ENCODE measurements at places on chromosomes 2 and 18. TPM values are rescaled to one million over a fixed set of nuclear protein-coding genes. Genes with fewer than 3 reads are reported as not detected.
A peak's percentile ranks its signal among the peaks of the same experiment; 100 is the strongest.

GRCh38 chr2:63950414-63950813, 68.8 kb downstream of the VPS54 start:
- no peak for DNase-seq
- peaks cover 7% of the 10 kb centered on the region for H3K36me3 ChIP-seq

ACTR2 gene
- total RNA-seq = 294 TPM

- no peaks in the 10 kb centered on the region for H3K36me3 ChIP-seq
- peaks cover 4% of the 10 kb centered on the region for H3K4me1 ChIP-seq
- peak overlapping the region; percentile 22 for H3K4me3 ChIP-seq
- H3K27ac ChIP-seq = no peak overlapping the region
- H3K27me3 ChIP-seq = no peaks in the 10 kb centered on the region
Observed at GRCh38 chr2:66433945-66434678, 813 bp upstream of the MEIS1 start.

UBE2E3 gene
- total RNA-seq = 36.5 TPM

- H3K36me3 ChIP-seq = no peaks in the 10 kb centered on the region
- H3K4me3 ChIP-seq = no peak overlapping the region
- H3K27ac ChIP-seq = no peak overlapping the region
- no peak for DNase-seq
- H3K4me1 ChIP-seq = no peaks in the 10 kb centered on the region
Observed at GRCh38 chr18:48983793-48984437, 33.1 kb upstream of the SMAD7 start.

- H3K4me3 ChIP-seq = no peak overlapping the region
- DNase-seq = no peak
- H3K4me1 ChIP-seq = no peaks in the 10 kb centered on the region
- H3K27ac ChIP-seq = no peak overlapping the region
Observed at GRCh38 chr2:109052922-109053321, 63.9 kb upstream of the EDAR start.

- no peaks in the 10 kb centered on the region for H3K27me3 ChIP-seq
Observed at GRCh38 chr2:268323-268722, 3.6 kb downstream of the ACP1 start.

GRCh38 chr2:18752022-18752493, 162.7 kb upstream of the NT5C1B start:
- H3K4me3 ChIP-seq = no peak overlapping the region
- no peaks in the 10 kb centered on the region for H3K36me3 ChIP-seq
- H3K4me1 ChIP-seq = no peaks in the 10 kb centered on the region
- no peak for DNase-seq
- no peak overlapping the region for H3K27ac ChIP-seq

- no peaks in the 10 kb centered on the region for H3K4me1 ChIP-seq
- no peak overlapping the region for H3K4me3 ChIP-seq
- no peaks in the 10 kb centered on the region for H3K36me3 ChIP-seq
- no peak overlapping the region for H3K27ac ChIP-seq
Observed at GRCh38 chr18:26356045-26356785, 130.0 kb downstream of the TAF4B start.

GLI2 gene
- total RNA-seq = not detected

RASGRP3 gene
- 3.1 TPM for total RNA-seq

DNA sequence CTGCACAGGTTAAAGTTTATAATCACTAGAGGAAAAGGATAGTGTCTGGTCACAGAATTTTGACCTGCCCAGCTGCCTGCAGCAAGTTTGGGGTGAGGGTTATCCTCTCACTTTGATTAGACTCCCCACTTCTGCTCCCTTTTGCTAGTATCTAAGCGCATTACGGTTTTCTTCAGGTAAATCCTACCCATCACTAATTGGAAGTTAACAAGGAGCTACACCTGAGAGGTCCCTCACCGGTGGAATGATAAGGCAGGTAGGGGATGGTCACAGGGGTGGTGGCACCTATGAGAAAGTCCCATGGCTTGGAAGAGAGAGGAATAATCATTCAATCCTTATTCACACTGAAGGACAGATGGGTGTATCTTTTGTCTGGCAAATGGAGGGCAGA, 7.6 kb downstream of the BCL2 start:
- no peak for DNase-seq
- no peak overlapping the region for H3K27ac ChIP-seq
- no peaks in the 10 kb centered on the region for H3K36me3 ChIP-seq
- no peaks in the 10 kb centered on the region for H3K27me3 ChIP-seq
- H3K4me3 ChIP-seq = peak overlapping the region; percentile 10

DNA sequence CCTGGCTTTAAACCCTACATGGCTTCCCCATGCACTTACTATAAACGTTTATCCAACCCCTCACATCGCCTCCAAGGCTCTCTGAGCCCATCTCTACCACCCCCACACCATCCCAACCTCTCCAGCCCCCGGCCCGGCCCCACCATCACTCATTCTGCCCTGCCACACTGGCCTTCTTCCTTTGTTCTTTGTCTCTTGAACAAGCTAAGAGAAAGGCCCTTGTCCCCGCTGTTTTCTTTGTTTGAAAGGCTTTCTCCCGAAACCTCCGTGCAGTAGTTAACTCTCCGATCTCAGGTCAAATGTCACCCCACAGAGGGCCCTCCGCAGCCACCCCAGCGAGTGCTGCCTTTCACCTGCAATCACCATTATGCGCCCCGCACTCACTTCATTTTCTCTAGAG, 100.4 kb downstream of the AFF3 start:
- no peaks in the 10 kb centered on the region for H3K36me3 ChIP-seq
- no peaks in the 10 kb centered on the region for H3K27me3 ChIP-seq
- no peak for DNase-seq
- no peak overlapping the region for H3K4me3 ChIP-seq
- no peaks in the 10 kb centered on the region for H3K4me1 ChIP-seq

DNA sequence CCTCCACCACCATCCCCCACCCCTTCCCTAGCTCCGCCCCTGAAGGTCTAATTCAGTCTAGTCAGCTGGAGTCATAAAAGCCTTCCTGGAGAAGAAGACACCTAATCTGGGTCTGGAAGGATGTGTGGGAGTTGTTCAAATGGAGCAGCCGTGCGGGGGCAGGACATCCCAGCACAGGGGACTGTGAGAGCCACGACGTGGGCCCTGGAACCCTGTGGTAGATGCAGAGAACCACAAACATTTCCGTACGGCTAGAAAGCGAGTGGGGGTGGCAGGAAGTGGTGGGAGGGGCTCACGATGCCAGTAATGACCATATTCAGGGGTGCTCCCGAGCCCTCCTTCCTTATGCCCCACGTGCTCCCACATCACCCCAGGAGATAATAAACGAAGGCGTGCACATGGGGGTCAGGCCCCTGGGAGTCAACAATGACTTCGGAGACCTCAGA, 20.9 kb upstream of the COL6A3 start:
- H3K4me3 ChIP-seq = peak overlapping the region; percentile 62
- peaks cover 75% of the 10 kb centered on the region for H3K4me1 ChIP-seq
- no peaks in the 10 kb centered on the region for H3K27me3 ChIP-seq
- DNase-seq = peak; percentile 71
- H3K27ac ChIP-seq = no peak overlapping the region

- H3K4me1 ChIP-seq = no peaks in the 10 kb centered on the region
- no peak overlapping the region for H3K4me3 ChIP-seq
- H3K27me3 ChIP-seq = no peaks in the 10 kb centered on the region
Observed at GRCh38 chr2:101127319-101128056, 23.7 kb downstream of the TBC1D8 start.

GRCh38 chr2:168448980-168449379, 7.1 kb upstream of the CERS6 start:
- H3K4me3 ChIP-seq = no peak overlapping the region
- H3K27ac ChIP-seq = no peak overlapping the region
- DNase-seq = no peak
- H3K27me3 ChIP-seq = no peaks in the 10 kb centered on the region
- H3K4me1 ChIP-seq = peaks cover 31% of the 10 kb centered on the region
- no peaks in the 10 kb centered on the region for H3K36me3 ChIP-seq

POTEI gene
- total RNA-seq = not detected

DNA sequence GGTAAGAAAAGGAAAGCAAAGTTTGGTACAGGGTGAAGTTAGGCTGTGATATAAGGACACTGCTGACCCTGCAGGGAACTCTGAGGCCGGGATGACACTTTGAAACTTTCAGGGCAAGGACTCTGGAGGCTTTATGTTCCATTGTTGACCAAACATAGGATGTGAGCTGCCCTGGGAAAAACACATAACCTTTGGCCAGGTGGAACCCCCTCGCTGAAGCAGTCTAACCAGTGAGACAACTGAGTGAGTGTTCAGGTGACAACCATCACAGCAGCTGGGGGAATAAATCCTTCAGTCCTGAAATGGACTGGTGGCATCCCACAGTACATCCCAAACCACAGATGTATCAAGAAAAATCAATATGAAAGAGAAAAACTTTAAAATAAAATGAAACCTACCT, 280.9 kb upstream of the CDH2 start:
- no peak overlapping the region for H3K27ac ChIP-seq
- no peak overlapping the region for H3K4me3 ChIP-seq
- no peak for DNase-seq
- no peaks in the 10 kb centered on the region for H3K27me3 ChIP-seq
- H3K4me1 ChIP-seq = no peaks in the 10 kb centered on the region
- no peaks in the 10 kb centered on the region for H3K36me3 ChIP-seq

DNA sequence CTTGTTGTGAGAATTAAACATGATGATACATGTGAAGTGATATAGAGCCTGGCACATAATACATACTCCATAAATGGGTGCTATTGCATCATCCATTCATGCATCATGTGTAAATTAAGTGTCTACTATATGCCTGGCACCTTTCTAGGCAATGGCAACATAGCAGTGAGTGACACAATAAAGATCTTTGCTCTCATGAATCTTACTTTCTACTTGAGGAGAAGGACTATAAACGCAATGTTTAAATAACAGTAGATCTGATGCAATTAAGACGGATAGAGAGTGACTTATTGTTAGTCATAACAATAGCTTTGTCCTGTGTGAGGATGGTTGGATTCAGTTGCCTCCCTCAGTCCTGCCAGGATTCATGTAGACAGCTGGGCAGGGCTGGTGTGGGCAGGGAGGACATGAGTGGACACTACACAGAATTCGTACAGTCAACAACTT, 88.4 kb upstream of the NPAS2 start:
- H3K36me3 ChIP-seq = no peaks in the 10 kb centered on the region
- H3K4me3 ChIP-seq = no peak overlapping the region
- no peaks in the 10 kb centered on the region for H3K4me1 ChIP-seq
- no peak overlapping the region for H3K27ac ChIP-seq
- peaks cover 4% of the 10 kb centered on the region for H3K27me3 ChIP-seq
- no peak for DNase-seq

DNA sequence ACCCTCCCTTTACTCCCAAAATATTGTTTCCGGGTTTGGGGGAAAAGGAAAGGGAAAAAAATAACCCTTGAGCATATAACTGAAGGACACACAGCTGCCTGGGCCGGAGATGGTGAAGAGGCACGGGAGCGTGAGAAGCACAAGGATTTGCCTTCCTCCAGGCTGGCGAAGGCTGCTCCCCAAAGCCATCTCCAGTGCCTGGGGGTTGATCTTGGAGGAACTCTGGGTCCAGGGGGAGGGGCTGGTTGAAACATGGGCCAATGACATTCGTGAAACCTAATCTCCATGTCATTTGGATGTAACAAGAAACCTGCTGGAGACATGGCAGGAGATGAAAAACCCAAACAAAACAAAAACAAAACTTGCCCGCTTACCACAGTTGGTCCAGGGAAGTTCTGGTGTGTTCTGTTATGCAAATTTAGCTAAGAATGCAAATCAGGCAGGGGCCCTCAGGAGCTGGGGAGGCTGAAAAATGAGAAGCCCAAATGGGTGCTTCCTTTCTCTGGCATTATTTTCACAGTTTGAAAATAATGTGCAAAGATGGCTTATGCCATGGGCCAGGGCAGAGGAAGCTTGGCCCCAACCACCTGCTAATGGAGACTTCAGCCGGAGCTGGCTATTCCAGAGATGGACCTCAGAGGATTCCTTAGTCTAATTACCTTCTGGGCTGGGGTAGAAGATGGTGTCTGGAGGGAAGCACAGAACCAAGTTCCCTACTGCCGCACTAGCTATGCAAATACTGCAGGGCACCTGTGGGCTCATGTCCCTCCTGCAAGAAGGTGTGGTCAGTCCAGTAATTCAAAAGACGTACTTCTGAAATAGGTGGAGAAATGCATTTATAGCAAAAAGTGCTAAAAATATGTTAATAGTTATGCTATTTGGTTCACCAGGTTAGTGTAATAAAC, 180.9 kb downstream of the BCL2 start:
- no peak overlapping the region for H3K27ac ChIP-seq
- peaks cover 30% of the 10 kb centered on the region for H3K4me1 ChIP-seq
- H3K27me3 ChIP-seq = no peaks in the 10 kb centered on the region
- peak overlapping the region; percentile 42 for H3K4me3 ChIP-seq
- no peaks in the 10 kb centered on the region for H3K36me3 ChIP-seq

IL1RL1 gene
- total RNA-seq = 0.35 TPM

- H3K36me3 ChIP-seq = no peaks in the 10 kb centered on the region
- no peak for DNase-seq
- no peak overlapping the region for H3K27ac ChIP-seq
- no peak overlapping the region for H3K4me3 ChIP-seq
- peaks cover 22% of the 10 kb centered on the region for H3K27me3 ChIP-seq
Observed at GRCh38 chr2:240437551-240437860, 2.0 kb downstream of the GPC1 start.

CCDC74A gene
- 3.6 TPM for total RNA-seq

DNA sequence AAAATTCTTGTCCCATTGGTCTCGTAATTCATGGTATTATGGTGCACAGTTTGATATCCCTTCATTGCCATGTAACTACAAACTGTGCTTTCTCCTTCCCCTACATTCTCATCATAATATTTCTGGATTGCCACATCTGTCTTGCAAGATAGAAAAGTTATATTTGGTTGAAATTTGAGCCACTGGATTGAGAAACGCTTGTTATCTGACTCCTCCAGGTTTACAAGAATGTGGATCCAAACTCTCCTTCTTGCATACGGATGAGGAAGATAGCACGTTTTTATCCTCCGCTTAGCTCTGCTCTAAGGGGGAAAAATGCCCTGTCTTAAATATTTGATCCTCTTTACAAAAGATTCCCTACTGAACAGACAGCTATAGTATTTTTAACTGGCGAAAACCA, 438.2 kb downstream of the TSN start:
- DNase-seq = no peak
- H3K27ac ChIP-seq = no peak overlapping the region
- H3K4me1 ChIP-seq = no peaks in the 10 kb centered on the region
- H3K4me3 ChIP-seq = no peak overlapping the region
- H3K36me3 ChIP-seq = no peaks in the 10 kb centered on the region

GRCh38 chr2:120469426-120469825, 123.5 kb downstream of the INHBB start:
- no peak overlapping the region for H3K27ac ChIP-seq
- no peaks in the 10 kb centered on the region for H3K36me3 ChIP-seq
- no peaks in the 10 kb centered on the region for H3K27me3 ChIP-seq
- no peak for DNase-seq
- H3K4me1 ChIP-seq = no peaks in the 10 kb centered on the region

GRCh38 chr18:45227001-45227742, 388.1 kb upstream of the SLC14A2 start:
- no peaks in the 10 kb centered on the region for H3K27me3 ChIP-seq
- H3K27ac ChIP-seq = no peak overlapping the region
- no peak for DNase-seq
- no peaks in the 10 kb centered on the region for H3K4me1 ChIP-seq
- no peak overlapping the region for H3K4me3 ChIP-seq
